M059J (cell line): ENCODE measurements at places on chromosomes 1 and 21.
A peak's percentile ranks its signal among the peaks of the same experiment; 100 is the strongest.

- peak; percentile 64 for DNase-seq
Observed at GRCh38 chr1:44609412-44609767, 64.9 kb downstream of the TMEM53 start.

DNA sequence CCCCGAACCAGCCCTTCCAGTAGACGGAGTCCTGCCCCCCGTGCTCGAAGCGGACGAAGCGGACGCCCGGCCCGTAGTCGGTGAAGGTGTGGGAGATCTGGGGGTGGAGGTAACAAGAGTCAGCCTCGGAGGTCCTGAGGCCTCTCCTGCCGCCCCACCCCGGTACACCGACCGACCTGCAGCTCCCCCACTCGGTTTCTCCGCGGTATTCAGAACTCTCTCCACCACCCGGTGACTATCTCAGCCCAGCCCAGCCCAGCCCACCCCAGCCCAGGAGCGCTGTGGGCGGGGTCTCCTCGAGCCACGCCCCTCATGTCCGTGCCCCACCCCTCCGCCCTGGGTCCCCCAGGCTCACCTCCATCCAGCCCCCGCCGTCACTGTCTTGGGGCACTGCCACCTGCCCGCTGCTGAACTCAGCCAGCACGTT, 5.5 kb downstream of the FBXO2 start:
- DNase-seq, result peak; percentile 20

DNA sequence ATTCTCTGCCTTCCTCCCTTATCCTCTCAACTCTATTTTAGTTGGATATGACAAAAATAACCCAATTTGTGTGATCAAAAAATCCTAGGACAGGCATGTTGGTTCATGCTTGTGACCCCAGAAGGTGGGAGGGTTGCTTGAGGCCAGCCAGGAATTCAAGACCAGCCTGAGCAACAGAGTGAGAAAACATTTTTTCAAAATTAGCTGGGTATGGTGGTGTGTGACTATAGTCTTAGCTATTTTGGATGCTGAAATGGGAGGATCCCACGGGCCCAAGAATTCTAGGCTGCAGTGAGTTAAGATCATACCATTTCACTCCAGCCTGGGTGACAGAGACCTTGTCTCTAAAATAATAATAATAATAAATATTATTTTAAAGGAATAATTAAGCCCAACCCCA, 1383.1 kb upstream of the ADGRL2 start:
- no peak for DNase-seq

GRCh38 chr1:218837051-218837450, 336.6 kb upstream of the LYPLAL1 start:
- peak; percentile 77 for DNase-seq
